ENCODE measurements at places on chromosomes 3 and 15. TPM values are rescaled to one million over a fixed set of nuclear protein-coding genes. Genes with fewer than 3 reads are reported as not detected.

Gene KLHL40
- polyA plus RNA-seq: not detected

Gene GOLGA8O
- 0.19 TPM for polyA plus RNA-seq

Gene ANKDD1A
- 8.2 TPM for polyA plus RNA-seq

Gene SCAP
- polyA plus RNA-seq: 16.7 TPM

Gene CHDH
- 0.15 TPM for polyA plus RNA-seq

Gene CCR8
- polyA plus RNA-seq: not detected

Gene GP9
- polyA plus RNA-seq: not detected

All from fibroblast of lung (primary cell).